Stimulated activated CD8-positive, alpha-beta memory T cell treated with anti-CD3 and anti-CD28 coated beads, Interleukin-7, amount 100 ng/mL, for 1 hour (primary cell): ENCODE measurements at places on chromosomes 13 and 19.

DNA sequence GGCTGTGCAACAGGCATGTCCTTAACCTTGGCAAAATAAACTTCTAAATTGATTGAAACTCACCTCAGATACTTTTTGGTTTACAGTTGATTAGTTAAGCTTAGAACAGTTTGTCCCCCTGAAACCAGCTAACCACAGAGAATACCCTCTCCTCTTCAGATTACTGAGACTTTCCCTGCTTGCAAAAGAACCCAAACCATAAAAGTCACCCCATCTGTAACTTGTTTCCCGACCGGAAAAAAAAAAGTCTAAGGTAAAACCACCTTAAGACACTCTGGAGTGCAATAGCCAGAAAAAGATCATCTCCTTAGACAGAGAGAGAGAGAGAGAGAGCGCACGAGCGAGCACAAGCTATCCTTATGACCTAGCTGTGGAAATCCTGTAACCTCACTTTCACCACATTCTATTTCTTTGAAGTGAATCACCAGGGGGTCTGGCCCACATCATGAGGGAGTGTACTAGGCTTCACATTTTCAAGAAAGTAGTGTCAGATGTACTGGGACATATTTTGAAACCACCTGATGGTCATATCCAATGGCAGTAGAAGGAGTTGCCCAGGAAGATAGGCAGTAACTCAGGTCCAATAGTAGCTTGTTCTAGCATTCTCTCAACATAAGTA, 11.1 kb upstream of the GTF2F2 start:
- no peak for DNase-seq

- DNase-seq: no peak
These were observed 120.6 kb downstream of the SLITRK1 start for GRCh38 chr13:83761631-83762030.

- no peak for DNase-seq
These were observed 103.5 kb downstream of the FOXO1 start for GRCh38 chr13:40562975-40563349.

- DNase-seq: no peak
These were observed 22.7 kb downstream of the ADPRHL1 start for GRCh38 chr13:113430378-113431110.

DNA sequence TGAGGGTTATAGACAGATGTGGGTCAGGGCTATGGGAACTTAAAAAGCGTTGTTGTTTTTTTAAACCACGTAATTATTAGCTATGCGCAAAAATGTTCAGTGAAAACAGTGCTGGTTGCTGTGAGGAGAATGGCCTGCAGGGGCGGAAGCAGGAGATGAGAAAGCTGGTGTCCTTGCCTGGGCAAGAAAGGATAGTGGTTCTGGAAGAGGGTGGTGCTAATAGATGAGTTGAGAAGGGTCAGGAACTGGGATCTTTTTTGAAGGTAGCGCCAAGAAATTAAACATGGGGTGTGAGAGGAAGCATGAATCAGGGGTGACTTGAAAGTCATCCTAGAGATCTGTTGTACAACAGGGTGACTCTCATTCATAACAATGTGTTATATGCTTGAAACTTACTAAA, 4.8 kb upstream of the SMG9 start:
- no peak for DNase-seq
